AG04449 (cell line): ENCODE measurements at places on chromosomes 11 and 22.
A peak's percentile ranks its signal among the peaks of the same experiment; 100 is the strongest.

DNA sequence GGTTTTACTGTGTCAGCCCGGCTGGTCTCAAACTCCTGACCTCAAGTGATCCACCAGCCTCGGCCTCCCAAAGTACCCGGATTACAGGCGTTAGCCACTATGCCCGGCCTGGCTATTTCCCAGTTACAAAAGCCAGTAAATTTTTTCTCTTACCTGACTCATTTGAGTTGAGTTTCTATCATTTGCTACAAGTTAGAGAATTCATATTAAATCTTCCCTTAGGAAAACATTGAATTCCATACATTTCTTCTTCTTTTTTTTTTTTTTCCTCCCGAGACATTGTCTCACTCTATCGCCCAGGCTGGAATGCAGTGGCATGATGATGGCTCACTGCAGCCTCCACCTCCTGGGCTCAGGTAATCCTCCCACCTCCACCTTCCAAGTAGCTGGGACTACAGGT is 26.0 kb downstream of the CHEK2 start:
- DNase-seq, result peak; percentile 10

- DNase-seq, result no peak
Observed at GRCh38 chr11:118353084-118353710, 6.2 kb upstream of the UBE4A start.

DNA sequence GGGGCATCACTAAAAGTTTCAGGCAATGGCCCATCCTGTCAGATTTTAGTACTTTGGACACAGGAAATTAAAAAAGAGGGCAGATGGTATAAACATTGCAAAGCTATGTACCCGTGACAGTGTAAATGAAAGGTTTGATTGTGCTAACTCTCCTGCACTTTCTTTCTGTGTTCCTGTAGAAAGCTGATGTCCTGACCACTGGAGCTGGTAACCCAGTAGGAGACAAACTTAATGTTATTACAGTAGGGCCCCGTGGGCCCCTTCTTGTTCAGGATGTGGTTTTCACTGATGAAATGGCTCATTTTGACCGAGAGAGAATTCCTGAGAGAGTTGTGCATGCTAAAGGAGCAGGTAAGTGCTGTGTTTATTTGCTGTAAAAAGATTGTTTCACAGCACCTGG is 10.3 kb downstream of the CAT start:
- no peak for DNase-seq

DNA sequence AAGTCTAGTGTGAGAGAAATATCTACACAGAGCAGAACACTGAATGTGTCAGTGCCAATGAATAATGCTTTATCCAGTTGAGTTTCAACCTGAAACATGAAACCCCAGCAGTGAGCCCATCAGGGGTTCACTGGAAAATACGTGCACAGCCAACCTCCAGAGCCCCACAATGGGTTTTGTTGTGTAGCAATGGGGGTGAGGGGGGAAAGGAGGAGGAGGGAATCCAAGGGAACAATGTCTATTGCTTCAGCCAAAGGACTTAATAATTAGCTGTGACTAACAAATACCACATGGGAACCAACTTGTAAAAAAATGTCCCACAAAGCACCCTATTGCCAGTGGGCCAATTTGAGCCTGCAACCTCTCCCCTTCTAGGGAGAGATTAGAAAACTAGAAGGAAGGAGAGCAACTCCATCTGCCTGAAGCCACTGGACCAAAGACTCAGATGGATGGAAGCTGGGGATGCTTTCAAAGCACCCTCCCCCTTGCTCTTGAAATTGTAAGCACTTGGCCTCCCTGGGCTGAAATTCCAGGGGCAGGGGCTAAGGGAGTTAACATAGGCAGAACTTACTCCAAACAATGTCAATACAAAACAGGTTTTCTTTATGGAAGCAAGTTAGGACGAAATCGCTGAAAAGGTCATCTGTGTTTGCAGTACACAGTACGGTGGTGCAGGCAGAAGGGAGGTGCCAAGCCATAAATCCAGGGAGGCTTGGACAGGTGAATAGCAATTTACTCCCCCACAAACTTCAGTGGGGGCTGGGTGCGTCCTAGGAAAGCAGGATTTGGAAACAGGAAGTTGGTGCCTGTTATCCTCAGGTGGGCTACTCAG is 99.8 kb downstream of the ARL14EP start:
- no peak for DNase-seq

- DNase-seq, result no peak
Observed at GRCh38 chr11:123475469-123475868, 45.4 kb downstream of the GRAMD1B start.

DNA sequence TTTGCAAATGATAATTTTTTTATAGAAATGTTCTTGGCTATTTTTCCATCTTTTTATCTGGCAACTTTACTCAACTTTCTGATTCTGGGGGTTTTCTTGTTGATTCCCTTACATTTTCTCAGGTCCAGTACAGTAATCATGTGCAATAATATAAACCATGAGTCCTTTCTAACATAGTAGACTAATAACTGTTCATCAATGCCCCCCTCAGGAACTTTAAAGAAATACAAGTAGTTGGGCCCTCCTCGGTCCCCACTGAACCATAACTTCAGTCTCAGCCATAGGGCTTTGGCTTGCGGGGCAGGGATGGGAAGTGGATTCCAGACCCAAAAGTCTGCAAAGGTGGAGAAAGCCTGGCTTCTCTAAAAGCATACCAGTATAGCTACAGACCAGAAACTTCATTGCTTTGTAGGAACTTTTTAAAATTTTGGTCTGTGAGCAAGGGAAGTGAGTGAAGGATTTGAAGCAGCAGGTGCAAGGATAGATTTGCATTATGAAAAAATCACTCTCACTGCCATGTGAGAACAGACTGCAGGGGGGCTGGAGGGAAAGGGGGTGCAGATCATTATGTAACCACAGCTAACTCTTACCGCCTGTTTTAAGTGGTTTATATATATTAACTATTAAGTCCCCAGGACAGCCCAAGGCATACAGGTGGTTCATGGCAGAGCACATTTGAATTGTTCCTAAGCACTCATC is 10.4 kb upstream of the TUB start:
- no peak for DNase-seq

DNA sequence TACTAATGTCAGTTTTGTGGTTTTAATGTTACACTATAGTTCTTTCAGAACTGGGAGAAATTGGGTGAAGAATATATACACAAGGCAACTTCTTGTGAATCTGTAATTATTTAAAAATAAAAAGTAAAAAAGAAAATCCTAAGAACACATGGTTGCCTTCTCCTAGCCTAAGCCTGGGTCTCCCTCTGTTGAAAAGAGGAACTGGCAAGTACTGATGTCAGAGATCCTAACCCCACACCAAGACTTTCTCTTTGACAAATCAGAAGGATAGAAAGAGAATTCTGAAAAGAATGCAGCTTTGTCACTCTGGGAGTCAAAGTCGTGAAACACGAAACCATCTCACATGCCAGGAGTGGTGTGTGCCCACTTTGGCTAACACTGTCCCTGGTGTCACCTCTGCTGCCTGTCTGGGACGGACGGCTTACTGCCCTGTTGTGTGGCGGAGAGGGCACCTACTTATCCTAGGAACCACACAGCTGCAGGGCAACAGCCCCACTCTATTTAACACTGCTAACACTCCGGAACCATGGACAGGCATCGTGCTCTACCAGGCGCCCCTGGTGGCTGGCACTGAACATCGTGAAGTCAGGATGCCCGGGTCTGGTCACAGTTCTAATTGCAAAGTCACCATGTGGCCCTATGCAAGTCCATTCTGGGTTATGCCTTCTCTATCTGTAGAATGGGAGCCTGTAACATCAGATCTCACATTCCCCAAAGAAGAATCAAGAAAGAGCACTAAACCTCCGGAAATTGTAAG is 108.7 kb upstream of the CD82 start:
- DNase-seq, result no peak

- no peak for DNase-seq
Observed at GRCh38 chr11:70067591-70068341, 10.4 kb upstream of the ANO1 start.

GRCh38 chr22:37639070-37639760 is at the start of gene SH3BP1:
Gene SH3BP1 (plus strand): TSS chr22:37639669. CDS start chr22:37639788, 119 bp downstream.
- no peak for DNase-seq

GRCh38 chr11:77568306-77568705 is 21.4 kb upstream of the AQP11 start:
- no peak for DNase-seq

- DNase-seq, result no peak
Observed at GRCh38 chr11:116774661-116775060, 1.9 kb upstream of the BUD13 start.

DNA sequence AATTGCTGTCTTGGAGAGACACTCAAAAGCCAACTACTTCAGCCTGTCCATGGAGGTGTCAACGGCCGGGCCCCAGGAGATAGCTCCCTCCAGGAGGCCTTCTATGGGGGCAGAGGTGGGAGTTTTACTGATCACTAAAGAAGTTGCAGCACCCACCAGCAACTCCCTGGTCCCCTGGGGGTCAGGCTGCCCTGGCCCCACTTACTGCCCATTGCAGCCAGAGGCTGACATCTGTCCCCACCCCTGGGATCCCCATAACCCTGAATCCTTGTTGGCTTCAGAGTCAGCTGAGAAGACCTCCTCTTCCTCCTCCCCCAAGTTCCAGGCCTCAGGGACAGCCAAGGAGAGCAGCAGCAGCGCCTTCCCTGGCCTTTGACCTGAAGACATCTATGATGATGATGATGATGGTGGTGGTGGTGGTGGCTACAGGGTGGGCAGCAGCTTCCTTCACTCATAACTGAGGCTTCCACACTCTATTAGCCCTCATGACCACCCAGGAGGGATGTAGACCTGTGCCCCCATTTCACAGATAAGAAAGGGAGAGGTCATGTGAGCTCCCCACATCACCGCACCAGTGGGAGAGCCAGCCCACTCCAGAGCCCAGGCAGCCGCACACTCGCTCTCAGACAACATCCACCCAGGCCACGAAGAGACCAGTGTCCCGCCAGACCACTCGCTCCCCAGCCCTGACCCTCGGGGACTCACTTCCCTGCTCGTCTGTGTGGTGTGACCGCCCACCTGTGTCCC is 43.8 kb upstream of the FGF3 start:
- no peak for DNase-seq

GRCh38 chr11:44006917-44007361 is 40.8 kb upstream of the ACCSL start:
- DNase-seq, result no peak

- no peak for DNase-seq
Observed at GRCh38 chr11:84333221-84333620, 1047.1 kb upstream of the CCDC90B start.

GRCh38 chr11:111298413-111299100 is at the start of gene POU2AF3:
Gene POU2AF3 (plus strand): TSS chr11:111298546. CDS start chr11:111298582, 36 bp downstream.
- DNase-seq, result no peak

- no peak for DNase-seq
Observed at GRCh38 chr11:64474680-64475079, 115.7 kb downstream of the RPS6KA4 start.

DNA sequence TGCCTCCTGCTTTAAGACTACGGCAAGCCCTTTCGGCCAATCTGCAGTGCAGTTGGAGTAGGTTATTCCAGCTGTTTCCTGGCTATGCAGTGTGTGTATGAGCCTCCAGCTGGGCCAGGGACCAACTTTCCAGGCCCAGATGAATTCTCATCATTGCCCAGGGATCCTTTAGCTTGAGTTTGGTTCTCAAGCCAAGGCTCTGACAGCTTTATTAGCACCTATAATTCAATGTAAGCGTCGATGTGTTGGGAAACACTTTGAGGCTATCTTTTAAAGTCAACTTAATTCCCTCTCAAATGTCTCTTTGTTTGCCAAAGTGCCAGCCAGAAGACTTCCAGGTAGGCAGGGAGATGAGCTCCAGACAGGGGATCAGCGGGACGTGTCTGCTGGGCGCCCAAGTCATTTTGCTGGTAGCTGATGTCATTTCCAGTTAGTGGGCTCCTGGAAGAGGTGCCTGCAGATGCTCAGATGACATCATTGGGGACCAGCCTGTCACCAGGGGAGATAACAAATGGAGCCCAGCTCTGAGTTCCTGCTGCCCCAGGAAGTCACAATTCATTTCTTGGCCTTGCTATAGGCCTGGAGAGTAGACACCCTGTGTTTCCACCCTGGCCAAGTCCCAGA is 520.4 kb downstream of the SOX6 start:
- no peak for DNase-seq

GRCh38 chr11:132405728-132406127 is 1035.3 kb downstream of the NTM start:
- no peak for DNase-seq

DNA sequence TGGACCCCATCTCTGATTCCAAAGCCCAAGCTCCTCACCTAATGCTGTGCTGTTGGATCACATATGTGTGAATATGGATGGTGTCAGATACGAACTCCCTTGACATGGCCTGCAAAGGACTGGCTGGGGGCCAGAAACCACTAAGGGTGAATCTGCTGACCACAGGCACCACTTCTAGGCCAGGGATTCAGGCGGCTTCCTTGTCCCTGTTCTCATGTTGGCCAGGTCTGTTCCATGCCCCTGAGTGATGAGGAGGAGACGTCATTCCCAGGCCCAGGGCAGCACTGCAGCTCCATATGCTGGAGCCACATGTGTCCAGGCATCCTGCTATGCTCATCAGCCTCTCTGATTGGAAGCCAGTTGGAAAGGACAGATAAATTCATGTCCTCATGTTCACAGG is 130.0 kb upstream of the BDNF start:
- no peak for DNase-seq

DNA sequence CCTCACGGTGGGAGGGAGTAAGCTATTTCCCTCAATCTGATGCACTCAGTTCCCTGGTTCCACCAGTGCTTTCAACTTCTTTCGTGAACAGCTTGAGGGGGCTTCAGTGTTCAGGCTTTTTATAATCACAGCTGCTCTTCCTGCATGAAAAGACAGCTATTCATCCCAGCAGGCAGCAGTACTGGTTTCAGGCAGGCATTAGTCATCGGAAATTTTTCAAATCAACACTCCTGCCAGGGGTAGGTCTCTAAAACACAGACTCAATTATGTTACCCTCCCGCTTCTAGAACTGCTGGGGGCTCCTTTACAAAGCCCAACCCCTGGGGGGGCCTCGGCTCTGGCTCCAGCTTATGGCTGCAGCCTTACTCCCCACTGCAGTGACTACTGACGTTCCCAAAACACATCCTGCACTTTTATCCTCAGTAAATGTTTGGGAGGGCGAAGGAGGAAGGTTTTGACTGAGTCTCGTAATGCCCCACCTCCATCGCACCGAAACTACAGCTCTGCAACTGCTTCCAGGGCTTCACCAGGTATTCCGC is 5.8 kb downstream of the POLDIP3 start:
- no peak for DNase-seq

DNA sequence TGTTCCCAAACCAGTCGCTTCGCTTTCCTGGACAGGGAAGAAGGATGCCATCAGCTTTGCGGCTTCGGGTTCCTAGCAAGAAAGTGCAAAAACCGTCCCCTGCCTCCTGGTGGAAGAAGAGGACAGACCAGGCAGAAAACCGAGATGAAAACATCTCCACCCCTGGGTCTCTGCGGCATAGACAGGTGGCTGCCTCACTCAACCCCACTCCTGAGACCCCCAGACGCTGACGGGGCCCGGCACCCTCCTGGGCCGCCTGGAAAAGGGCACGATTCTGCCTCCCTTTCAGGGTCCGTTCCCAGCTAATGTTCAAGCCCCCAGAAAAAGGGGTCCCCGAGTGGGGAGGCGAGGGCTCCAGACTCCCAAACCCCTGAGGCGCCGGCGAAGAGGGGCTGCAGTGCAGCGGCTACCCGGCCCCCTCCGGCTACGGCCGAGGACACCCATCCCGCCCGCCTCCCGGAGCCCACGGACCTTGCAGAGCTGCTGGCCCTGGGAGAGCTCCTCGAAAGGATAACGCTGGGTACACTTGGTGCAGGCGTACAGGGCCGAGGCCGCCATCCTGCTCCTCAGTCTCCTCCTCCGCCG is 569 bp downstream of the FAM76B start:
- no peak for DNase-seq
